ENCODE measurements at places on chromosomes 5 and 9.

DNA sequence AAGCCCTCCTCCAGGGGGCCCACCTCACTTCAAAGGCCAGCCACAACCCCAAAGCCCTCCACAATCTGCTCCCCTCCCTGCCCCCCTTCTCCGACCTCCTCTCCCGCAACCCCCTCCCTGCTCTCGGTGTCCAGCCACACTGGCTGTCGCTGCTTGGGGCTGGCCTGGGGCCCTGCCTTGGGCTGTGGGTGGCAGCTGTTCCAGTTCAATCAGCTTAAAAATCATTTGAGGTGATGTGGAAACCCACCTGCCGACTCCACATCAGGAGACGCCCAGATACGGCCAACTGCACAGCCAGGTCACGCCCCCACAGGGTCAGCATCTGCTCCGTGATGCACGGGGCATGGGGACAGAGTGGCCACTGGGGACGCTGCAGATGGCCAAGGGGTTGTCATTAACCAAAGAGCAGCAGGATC lies 107.0 kb upstream of the MVB12B start:
- no peak for DNase-seq

DNA sequence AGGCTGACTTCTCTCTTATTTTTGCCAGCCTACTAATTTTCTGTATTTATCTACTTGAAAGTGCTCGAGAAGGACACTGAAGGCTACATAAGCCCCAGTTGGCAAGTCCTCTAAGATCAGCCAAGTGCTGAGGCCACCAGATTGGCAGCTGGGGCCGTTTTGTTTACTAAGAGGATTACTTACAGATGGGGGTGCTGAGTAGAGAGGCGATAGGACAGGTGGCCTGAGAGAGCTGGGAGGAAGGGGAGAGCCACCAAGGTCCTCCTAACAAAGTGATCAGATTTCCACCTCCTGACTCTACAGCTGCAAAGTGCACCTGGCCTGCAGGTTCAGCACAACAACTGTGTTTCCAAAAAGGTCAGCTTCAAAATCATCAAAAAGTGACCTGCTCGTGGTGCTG lies 32.9 kb downstream of the FRMD3 start:
- DNase-seq = no peak

GRCh38 chr9:2645569-2645968 lies 24.0 kb downstream of the VLDLR start:
- no peak for DNase-seq

- DNase-seq = no peak
These were observed 295.7 kb upstream of the PANK3 start for GRCh38 chr5:168874713-168875380.

DNA sequence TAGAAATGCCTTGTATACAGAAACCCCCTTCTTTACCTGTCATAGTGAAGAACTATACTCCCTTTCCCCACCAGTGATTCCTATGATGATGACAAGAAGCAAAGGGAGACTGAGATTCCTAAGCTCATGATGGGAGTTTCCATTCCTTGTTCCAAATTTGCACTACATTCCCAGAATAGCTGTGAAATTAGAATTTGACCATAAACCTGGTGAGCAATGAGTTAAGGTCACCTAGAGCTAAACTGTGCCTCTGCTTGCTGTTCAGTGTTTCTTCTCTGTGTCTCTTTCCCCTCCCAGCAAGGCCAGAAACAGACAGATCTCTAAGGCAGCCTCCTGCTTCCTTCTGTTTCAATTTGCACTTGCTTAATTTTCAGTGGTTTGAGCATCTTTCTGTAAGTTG lies 332.1 kb downstream of the PIK3R1 start:
- DNase-seq = no peak

DNA sequence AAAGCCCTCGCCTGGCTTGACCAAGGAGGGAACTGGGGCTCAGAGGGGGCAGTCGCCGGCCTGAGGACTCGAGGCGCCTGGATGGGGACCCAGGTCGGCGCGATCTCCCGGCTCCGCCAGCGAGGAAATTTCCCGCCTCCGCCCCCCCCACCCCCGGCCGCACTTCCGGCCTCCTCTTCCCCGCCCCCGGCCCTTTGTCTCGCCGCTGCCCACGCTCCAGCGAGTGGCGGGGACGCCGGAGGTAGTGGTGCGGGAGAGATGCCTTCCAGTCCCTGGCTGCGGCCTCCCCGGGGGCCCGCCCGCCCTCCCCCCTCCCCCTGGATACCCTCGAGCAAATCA lies 448 bp upstream of the GPRIN1 start:
- no peak for DNase-seq

DNA sequence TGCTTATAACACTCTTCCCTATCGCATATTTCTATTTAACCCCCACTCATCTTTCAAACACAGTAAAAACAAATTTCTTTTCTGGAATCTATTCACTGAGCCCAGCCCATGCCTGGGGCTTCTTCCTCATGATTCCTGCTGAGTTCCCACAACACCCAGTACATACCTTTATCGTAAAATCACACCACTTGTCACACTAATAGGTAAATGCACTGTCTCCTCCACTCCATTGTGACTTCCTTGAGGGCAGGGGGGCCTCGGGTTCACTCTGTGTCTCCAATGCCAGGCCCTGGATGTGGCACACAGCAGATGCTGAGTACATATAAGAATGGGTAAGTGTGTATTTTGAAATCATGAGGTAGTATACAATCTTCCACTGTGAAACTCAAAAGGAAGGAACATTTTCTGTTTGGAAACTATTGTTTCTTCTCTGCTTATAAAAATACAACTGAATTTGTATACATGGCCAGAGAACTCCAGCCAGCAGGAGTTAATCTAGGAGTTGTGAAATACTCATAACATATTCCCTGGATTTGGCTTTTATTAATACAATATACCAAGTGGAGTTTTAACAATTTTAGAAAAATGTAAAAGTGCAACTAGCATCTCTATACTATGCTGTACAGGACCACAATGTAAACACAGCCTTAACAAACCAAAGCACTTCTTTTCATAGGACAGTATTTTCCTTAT lies 7.2 kb downstream of the PLK2 start:
- DNase-seq = no peak

GRCh38 chr5:180803181-180804128 lies 849 bp upstream of the MGAT1 start:
- peak; percentile 88 for DNase-seq

- DNase-seq = no peak
These were observed 43.2 kb upstream of the MAMDC2 start for GRCh38 chr9:70000469-70000868.

DNA sequence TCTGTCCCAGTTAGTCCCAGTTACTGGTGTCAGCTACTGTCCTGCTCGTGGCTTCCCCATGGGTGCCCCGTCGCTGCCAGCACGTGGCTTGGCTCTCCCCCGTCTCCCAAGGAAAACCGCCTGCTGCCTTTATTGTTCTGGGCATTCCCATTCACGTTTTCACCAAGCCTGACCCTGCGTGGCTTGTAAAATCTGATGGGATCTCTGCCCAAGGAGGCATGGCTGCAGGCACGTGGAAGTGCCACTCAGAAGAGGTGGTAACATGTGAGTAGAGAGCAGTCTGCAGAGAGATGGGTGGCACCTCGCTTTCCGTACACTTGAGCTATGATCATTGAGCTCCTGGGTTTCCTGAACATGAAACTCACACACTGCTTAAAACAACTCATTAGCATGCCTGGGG lies 429.2 kb upstream of the KLF4 start:
- no peak for DNase-seq

DNA sequence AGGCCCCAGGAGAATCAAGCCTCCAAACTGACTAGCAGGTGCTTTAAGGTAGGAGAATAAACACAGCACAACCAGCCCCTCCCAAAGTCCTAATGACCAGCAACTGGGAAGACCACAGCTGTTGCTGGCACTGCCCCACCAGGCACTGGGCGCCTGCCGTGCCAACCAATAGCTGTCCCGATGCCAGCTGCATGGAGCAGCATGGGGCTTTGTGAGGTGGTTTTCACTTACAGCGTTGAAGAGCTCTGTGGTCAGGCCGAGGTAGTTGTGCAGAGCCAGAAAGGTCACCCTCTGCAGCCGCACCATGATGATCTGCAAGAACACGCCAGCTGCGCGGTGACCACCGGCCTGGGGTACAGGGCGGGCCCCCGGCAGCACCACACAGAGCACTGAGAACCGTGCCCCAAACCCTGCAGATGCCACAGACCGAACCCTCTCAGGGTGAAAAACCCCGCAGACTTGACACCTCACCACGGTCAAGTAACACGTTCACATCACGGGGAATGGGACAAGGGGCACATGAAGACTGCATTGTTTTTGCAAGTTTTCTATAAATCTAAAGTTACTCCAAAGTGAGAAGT lies 28.7 kb downstream of the PNPLA7 start:
- DNase-seq = no peak

DNA sequence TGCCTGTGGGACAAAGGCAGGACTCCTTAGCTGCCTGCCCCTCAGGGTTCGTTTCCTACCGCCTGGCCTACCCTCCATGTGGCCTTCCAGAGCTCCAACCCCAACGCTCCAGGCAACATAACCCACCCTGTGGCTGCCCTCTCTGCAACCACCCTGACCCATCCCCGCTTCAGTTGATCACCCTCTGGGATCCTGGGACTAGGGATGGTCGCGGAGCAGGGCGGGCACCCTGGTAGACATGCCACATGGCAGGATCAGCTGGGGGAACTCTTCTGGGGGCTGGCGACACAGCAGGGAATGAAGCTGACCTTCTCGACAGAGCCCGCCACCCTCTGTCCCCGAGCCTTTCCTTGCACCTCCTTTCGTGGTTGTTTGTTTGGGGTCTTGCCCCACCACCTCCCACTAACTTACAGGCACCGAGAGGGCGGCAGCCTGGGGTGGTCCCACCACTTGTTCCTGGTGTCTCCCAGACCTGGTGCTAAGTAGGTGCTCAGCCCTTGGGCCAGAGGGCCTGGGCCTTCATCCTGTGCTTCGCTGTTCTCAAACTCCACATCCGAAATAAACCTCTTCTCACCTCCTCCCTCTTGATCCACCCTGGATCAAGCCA lies 243.1 kb downstream of the PBX3 start:
- DNase-seq = no peak

DNA sequence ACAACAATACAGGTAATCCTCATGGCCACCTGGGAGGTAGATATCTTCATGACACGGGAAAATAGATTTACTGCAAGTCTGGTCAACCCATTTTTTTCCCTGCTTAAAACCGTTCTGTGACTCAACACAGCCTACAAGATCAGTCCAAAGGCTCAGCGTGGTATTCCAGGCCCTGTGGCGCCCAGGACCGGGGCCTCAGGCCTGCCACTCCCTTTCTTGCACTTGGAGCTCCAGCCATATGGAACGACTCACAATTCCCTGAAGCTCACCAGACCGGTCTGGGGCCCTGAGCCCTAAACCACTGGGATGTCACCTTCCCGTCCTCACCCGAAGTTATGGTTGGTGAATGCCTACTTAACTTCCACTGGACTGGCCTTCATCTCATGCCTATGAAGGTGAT lies 6.5 kb upstream of the MLANA start:
- no peak for DNase-seq

GRCh38 chr5:4309026-4309425 lies 713.4 kb downstream of the IRX1 start:
- DNase-seq = no peak

DNA sequence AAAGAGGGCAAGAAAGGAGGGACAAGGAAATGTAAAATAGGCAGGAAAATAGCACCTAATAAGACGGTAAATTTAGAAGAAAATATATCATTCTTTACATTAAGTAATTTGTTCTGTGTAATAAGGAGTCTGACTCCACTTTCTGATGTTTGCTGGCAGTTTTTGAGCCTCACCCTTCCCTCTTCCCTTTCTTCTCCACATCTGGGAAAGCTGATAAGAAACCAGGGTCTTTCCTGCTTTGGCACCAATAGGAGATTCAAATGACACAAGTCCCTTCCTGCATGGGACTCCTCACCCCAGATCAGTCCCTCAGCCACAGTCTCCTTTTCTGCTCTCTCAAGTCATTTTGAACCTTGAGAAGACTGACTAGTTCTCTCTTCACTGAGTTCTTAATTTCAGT lies 31.2 kb upstream of the LECT2 start:
- no peak for DNase-seq

DNA sequence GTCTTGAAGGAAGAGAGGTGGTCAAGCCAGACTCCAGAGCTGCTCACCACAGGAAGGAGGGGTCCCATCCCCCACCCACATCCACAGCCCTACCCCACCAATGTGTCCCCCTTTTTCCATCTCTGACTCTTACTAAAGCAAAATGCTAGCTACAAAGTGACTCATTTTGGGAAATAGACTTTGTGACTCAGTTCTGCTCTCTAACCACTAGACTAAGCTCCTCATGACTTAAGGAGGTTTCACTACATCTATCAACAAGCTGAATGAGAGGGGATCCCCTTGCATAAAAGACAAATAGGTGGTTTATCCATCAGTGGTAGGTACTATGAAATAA lies 35.1 kb upstream of the ADRB2 start:
- peak; percentile 48 for DNase-seq

- no peak for DNase-seq
These were observed 809.0 kb downstream of the KCTD16 start for GRCh38 chr5:144979516-144980264.

Measured in stimulated activated CD4-positive, alpha-beta T cell treated with anti-CD3 and anti-CD28 coated beads, Interleukin-2, amount 100 ng/mL, for 24 hours (primary cell).